AG08396 (cell line): ENCODE measurements at places on chromosomes 4 and X.

DNA sequence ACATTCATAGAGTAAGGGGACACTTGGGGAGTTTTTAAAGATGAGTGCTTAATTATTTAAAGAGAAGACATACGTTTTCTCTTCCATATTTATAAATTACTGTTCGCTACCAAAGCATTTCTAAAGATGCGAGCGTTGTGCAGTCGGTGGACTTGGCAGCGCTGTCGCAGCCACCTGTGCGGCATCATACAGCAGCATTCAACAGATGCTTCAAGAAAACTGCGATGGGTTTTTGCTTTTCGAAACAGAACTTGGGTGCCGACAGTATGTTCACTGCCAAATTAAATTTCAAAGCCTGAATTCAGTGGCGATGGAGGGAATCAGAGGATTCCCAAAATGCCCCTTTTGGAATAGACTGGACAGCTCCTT lies 1.6 kb upstream of the HTR2C start:
- no peak for DNase-seq

DNA sequence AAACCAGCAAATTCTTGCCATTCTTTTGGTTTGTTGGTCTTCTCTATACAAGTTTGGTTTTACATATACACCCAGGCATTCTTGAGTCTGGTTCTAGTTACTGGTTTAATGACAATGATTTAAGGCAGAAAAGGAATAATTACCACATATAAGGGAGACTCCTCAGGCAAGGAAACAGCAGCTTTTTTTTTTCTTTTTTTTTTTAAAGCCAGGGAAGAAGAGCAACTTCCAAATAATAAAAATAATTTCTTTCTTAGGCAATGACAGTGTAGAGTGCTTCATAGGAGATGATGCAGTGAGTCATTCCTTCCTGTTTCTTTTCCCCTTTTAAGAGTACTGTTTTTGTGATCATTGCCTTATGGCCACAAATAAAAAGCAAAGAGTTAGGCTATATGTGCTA lies 289.7 kb downstream of the DKK2 start:
- DNase-seq = no peak

- no peak for DNase-seq
These were observed 1060.5 kb upstream of the INTU start for GRCh38 chr4:126572264-126572663.

DNA sequence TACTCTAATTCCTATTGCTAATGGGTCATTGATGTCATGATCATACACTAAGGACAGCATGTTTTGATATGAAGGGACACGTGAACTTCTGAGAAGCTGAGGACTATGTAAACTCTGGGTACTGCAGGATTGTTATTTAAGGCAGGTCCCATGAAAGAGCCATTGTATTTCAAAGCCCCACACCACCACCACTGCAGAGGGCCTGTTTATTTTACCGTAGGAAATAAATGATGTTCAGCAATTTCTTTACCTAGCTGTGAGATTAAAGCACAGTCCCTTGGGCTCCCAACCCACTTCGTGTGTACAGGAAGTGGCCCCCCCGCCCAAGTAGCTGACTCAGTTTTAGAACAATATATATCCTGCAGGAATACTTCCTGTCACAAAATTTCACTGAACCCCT lies 89.8 kb upstream of the ACSL4 start:
- DNase-seq = no peak

DNA sequence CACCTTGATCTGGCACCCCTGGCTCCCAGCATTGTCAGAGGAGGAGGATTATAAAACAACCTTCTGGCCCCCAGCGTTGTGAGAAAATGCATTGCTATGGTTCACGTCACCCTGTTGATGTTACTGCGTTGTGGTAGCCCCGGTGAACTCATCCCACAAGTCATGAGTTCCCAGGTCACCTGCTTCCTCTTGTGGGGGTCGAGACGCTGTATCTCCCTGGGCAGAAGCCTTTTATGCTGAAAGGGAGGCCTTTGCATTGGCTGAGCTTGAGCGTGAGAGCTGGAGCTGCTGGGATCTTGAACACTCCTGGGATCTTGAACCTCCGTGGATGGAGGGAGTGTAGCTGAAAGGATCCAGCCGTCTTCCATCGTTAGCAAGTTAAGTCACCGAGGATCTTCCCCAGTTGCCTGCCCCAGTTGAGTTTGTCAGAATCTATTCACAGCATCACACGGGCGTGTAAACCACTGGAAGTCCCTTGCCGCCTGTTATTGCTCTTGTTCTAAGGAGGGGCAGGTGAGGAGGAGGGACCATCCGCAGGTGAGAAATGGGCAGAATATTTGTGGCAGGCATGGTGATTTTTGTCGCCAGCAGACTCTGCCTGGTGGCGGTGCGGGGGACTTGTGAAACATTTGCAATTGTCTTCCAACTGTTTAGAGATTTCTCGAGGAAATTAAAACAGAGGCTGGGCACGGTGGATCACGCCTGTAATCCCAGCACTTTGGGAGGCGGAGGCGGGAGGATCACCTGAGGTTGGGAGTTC lies 299.9 kb downstream of the ASMT start:
- no peak for DNase-seq

- no peak for DNase-seq
These were observed 116.0 kb downstream of the ENPP6 start for GRCh38 chr4:184101711-184102110.

GRCh38 chr4:31307029-31307428 lies 586.9 kb downstream of the PCDH7 start:
- no peak for DNase-seq

DNA sequence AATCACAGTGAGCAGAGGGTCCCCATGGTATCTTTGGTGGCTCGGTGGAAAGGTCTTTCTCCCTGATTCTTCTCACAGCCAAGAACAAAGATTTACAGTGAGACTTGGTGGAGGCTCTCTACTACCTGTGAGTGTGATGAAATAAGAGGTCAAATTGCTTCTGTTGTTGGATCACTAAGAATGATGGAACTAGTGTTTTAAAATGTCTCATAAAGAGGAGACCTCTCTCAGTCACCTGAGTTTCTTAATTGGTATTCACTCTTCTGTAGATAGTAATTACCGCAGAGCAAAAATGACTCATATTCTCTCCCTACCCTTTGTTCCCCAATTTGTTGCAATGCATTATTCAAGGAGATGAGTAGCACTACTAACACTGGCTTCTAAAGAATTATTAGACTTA lies 100.9 kb upstream of the TBC1D9 start:
- no peak for DNase-seq

GRCh38 chr4:73679836-73680235 lies 59.6 kb upstream of the RASSF6 start:
- DNase-seq = no peak

- DNase-seq = no peak
These were observed 13.4 kb downstream of the RBMX2 start for GRCh38 chrX:130415201-130415600.

GRCh38 chr4:186693159-186693815 lies 30.4 kb downstream of the FAT1 start:
- peak; percentile 57 for DNase-seq

DNA sequence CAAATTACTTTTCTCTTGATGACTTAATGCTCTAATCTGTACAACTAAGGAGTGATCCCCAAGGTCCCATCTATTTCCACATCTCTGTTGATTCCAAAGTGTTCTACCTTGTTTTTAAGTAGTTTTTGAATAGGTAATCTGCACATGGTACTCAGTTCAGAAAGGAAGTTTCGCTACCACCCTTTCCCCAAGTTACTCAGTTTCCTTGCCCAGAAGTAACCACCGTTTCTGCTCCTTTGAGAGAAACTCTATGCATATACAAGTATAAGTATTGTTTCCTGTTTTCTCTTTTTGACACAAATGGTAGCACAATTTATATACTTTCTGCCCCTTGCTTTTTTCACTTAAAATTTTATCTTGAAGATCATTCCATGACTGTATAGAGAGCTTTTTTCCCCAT lies 18.1 kb downstream of the TMEM154 start:
- DNase-seq = no peak

- peak; percentile 52 for DNase-seq
These were observed 17.8 kb upstream of the ZNF827 start for GRCh38 chr4:145956288-145956890.

DNA sequence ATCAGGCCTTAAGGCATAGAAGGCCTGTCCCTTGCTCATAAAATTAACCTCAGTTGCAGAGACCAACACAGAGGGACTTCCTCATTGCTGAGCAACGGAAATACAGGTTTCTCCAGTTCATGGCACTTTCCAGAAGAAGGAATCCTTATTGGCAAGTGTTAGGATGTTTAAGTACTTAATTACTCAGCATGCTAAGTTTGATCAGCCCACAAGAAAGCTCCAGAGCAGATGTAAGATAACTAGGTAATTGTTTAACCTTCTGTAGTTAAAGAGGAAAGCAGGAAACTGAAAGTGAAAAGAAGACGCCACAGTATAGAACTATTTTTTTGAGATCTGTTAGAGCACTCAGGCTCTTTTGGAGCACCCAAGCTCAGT lies 33.5 kb downstream of the SMS start:
- DNase-seq = no peak

DNA sequence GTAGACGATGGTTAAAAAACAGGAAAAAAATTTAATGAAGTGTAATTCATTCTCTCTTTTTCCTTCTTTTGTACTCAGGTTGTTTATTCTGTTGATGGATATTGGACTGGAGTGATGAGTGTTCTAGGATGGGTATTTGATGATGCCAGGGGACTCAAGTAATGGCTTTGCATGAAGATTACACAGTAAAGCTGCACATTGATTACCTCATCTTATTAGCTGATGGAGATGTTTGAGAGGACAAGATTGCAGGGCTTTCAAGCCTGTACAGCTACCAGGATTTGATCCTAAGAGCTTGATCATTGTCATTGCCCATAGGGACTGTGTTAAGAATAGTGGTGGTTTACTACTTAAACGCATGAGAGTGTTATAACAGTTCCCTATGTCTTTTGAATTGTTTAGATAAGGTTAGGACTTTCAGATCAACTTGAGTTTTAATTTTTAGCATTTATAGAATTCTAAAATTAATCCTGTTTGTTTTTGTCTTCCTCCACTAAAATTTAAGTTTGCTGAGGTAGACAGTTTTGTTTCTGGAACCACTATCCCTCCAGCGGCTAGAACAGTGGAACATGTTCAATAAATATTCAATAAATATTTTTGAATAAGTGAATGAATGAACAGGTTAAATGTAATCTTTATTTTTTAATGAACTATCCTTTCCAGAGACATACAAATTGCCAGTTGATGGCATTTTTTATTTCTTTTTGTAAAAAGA lies 58.2 kb downstream of the GAB1 start:
- DNase-seq = no peak

GRCh38 chrX:151184705-151185104 lies 8.3 kb downstream of the GPR50 start:
- no peak for DNase-seq

GRCh38 chr4:110869862-110870572 lies 247.1 kb upstream of the PITX2 start:
- no peak for DNase-seq

GRCh38 chr4:133972586-133972985 lies 229.0 kb downstream of the PABPC4L start:
- DNase-seq = no peak

GRCh38 chr4:168560184-168561180 lies 63.6 kb downstream of the PALLD start:
- no peak for DNase-seq

DNA sequence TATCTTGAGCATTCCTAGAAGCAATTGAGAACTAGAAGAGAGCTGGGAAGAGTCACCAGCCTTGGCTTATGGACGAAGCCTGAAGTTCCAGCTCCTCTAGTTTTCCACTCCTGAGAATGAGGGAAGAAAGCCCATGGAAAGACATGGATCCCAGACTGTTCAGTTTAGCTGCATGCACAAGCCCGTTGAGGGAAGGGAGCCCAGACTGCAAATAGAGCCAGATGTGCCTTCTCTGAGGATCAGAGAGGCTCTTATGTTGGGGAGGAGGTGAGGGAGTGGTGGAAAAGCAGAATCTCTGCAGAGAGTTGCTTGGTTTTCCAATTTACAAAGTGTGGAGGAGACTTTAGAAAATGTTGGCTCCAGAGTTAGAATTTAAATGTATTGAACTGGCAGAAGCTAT lies 69.0 kb downstream of the ASB9 start:
- no peak for DNase-seq

DNA sequence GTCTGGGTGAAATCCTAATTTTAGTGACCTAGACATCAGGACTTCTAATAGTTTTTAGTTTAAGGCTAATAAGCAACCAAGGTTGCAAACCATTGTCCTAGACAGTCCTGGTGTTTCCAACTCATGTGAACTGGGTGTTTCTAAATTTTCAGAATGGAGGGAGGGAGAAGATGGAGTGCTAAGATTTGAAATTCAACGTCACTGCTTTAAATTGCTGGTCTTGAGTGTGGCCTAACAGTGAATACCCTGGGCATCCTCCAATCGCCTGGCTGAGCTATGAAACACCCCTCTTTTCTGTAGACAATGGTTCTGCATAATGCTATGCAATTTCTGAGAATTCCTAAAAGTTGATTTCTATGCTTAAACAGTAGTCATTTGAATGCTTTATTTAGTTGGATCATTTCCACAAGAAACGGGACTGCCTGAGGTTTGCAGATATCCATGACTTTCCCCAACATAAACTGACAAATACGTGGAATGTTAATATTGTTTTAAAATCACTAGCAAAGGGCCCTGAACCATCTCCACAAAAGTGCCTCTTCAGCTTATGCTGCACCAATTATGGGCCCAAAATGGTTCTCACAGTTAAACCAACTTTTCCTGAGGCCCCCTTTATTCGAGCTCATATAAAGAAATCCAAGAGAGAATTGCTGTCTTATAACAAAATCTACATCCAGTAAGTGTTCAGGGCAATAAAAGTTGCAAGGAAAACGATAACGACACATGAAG lies 1.1 kb downstream of the FBXL5 start:
- peak; percentile 43 for DNase-seq

DNA sequence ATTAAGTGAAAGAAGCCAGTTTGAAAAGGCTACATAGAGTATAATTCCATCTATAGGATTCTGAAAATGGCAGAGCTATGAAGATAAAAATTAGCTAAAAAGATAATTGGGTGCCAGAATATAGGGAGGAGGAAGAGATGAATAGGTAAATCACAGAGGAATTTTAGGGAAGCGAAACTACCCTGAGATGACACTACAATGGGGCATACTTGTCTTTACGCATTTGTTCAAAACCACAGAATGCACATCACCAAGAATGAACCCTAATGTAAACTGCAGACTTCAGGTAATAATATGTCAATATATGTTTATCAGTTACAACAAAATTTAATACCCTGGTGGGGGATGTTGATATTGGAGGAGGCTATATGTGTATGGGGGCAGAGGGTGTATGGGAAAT lies 1342.9 kb downstream of the ADGRL3 start:
- DNase-seq = no peak

DNA sequence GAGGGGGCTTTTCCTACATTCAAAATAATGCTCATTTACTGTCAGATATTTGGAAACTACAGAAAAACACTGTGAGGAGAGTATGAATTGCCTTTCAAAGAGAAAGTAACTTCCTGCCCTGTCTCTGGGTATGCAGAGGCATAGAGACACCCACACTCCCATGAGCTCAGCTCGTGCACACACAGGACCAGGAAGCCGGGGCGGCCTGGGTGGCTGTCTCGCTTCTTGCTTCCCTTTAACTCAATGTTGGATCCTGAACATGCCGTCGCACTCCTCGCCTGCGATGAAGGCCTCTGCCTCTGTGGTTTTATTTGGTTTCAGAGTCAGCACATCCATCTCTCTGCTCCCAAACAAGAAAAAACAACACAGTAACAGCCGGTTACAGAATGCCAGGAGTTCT lies 40.1 kb upstream of the GPR78 start:
- no peak for DNase-seq

- peak; percentile 34 for DNase-seq
These were observed 5.8 kb upstream of the TET2 start for GRCh38 chr4:105140684-105141490.

GRCh38 chr4:115456231-115456630 lies 342.8 kb upstream of the NDST4 start:
- no peak for DNase-seq
